ENCODE measurements at places on chromosomes 1 and 21. TPM values are rescaled to one million over a fixed set of nuclear protein-coding genes. Genes with fewer than 3 reads are reported as not detected.

DNA sequence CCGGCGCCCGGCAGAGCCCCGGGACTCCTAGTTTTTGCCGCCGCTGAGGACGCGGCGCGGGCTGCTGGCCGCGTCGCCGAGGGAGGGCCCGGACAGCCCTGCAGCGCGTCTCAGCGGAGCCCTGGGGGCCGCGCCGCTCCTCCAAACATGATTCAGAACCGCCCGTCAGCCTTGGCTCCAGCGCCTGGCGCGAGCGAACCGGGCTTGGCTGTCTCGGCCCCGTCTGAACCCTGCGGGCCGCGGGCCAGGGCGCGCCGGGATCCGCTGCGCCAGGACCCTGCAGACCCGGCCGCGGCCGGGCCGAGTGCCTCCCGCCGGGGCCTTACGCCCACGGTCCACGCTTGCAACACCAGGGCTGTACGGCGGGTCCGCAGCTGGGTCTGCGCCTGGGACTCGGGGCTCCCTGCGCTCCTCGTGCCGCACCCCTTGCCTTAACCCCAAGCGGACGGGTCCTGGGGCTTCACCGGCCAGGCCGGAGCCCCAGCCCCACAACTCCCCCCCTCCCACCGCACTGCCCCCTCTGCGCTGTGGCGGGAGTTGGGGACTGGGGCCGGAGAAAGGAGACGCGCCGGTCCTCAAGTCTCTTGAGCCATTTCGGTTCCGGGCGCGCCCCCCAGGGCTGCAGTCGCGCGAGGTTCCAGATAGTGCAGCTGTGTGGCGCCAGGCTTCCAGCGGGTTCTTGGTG lies 48.4 kb upstream of the CD34 start:
- DNase-seq, result no peak

- DNase-seq, result no peak
Measured at GRCh38 chr1:213369465-213369864, 318.4 kb downstream of the RPS6KC1 start.

- DNase-seq, result no peak
Measured at GRCh38 chr1:28577738-28578536, 14.1 kb upstream of the RAB42 start.

Gene TIMM17A
- total RNA-seq, result 68.7 TPM

Gene NR1I3
- total RNA-seq, result not detected

Gene DAP3
- 140 TPM for total RNA-seq

Gene EYA3
- 33.2 TPM for total RNA-seq

- no peak for DNase-seq
Measured at GRCh38 chr1:31712630-31713029, 8.8 kb upstream of the COL16A1 start.

Gene LCE1D
- not detected for total RNA-seq

Gene LRRC53
- not detected for total RNA-seq

GRCh38 chr21:38999161-38999560 lies 184.1 kb downstream of the PSMG1 start:
- no peak for DNase-seq

Gene TNFAIP8L2
- total RNA-seq, result 17.6 TPM

DNA sequence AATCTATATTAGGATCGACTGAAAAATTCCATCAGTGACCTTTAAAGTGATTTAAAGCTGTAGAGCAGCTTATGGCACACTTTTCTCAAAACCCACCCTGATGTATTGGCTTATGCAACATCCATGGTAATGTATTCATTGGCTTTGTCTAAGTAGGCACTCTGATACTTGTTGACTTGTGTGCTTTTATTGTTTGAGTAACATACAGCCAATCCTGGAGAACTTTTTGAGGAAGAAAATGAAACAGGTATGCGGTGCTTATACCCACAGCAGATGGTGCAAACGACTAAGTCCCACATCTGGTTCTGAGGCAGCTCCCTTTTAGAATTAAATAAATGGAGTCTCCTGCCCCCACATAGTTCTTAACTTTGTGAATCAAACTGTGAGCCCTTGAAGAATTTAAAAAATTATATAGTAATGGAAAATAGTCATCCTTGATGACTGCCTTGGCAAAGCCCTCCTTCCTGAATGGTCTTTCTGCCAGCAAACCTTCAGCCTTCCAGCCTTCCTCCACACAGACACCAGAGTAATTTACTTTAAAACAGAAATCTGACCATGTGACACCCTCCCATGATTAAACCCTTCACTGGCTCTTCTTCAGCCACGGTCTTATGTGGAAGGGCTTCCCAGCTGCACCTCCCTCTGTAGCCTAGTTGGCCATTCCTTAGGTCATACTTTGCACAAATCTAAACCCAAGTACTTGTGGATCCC lies 116.0 kb downstream of the BCAR3 start:
- no peak for DNase-seq

DNA sequence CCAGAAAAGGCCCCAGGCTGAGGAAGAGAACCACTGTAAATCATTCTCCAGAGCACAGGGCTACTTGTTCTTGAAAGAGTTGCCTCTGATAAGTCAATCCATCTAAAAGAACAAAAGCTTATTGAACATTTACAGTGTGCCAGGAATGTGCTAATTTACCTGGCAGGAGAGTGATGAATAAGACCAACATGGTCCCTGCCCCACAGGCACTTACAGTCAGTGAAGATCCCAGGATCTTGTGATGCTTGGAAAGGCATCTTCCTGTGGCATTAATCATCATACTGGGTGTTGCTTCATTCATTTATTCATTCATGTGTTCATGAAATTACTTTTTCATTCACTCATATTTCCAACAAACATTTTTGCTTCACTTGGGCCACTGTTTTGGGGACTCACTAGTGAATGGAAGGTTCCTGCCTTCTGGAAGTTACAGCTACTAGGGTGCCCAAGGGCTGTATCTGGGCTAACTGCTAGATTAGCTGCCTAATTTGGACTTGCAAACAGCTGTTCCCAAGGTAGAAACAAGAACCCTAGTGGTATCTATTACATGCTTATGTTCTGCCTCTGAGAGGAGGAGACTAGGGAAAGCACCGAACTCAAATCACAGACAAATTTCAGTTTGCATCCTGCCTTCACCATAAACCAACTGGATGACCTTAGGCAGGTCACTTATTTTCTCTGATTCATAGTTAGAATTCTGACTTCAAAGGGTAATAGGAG lies 133.5 kb downstream of the CLIC6 start:
- no peak for DNase-seq

DNA sequence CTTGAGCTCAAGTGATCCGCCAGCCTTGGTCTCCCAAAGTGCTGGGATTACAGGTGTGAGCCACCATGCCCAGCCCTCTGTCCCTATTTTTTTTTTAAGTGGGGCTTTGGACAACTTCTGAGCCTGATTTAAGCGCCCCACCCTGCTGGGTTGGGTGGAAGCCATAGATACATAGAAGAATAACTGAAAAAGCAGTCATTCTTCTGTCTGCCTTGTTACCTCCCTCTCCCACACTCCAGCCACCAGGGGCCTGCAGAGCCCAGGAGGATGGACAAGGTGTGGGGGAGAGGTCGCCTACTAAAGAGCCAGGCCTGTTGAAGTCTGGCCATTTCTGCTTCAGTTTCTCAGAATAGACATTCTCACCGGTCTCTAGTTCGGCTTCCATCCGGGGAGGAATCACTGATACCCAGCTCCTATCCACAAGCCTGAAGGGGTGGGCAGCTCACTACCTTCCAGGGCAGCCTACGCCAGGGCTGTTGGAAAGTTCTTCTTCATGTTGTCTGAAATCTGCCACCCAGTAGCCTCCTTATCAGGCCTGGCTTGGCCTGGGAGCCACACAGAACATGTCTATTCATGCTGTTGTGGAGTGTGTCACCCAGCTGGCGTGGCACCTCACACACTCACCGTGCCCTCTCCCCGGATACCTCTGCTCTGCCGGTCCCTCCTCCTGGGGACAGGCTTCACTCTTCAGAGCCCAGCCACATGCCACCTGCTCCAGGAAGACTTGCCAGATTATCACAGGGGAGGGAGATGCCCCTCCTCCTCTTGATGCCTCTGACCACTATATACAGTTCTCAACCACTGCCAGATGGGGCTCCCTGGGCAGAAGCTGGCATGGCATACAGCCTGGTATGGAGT lies 27.7 kb downstream of the KNCN start:
- no peak for DNase-seq

Gene ATP6V1G3
- not detected for total RNA-seq

- DNase-seq, result no peak
Measured at GRCh38 chr1:56806804-56807203, 12.4 kb downstream of the FYB2 start.

Gene ASCL5
- total RNA-seq, result not detected

DNA sequence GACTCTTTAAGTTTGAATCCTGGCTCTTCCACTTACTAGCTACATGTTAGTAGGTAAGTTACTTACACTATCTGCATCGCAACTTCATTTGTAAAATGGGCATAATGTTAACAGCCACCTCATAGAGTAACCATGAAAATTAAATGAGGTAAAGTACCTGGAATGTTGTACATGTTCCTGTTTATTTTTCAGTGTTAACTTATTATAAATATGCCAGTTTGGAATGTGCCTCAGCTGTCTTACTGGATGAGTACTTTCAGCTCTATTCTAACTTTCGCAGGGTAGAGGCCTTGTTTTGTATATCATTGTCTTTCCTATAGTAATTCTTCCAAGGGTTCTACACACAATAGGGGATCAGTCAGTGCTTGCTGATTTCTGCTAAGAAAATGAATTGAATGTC lies 167.4 kb downstream of the DUSP10 start:
- DNase-seq, result no peak

GRCh38 chr1:147824798-147825197 lies 64.4 kb upstream of the GJA5 start:
- no peak for DNase-seq

Data from activated CD8-positive, alpha-beta memory T cell treated with anti-CD3 and anti-CD28 coated beads, Interleukin-2, amount 10 ng/mL, durations not matched to agents 7 days and 5 days (primary cell).